ENCODE measurements at places on chromosomes 1 and 21. TPM values are rescaled to one million over a fixed set of nuclear protein-coding genes. Genes with fewer than 3 reads are reported as not detected.

PDE9A gene
- total RNA-seq, result 1.1 TPM

TINAGL1 gene
- total RNA-seq, result 0.92 TPM

SLAMF6 gene
- total RNA-seq, result not detected

GABRD gene
- 0.77 TPM for total RNA-seq

PAPPA2 gene
- 0.01 TPM for total RNA-seq

DIO1 gene
- total RNA-seq, result not detected

AGPAT3 gene
- 19.8 TPM for total RNA-seq

UQCRHL gene
- 6.5 TPM for total RNA-seq

HMCN1 gene
- total RNA-seq, result 0.02 TPM

S100A10 gene
- 1,898 TPM for total RNA-seq

C1orf159 gene
- 15.4 TPM for total RNA-seq

NVL gene
- 19.1 TPM for total RNA-seq

TMEM54 gene
- 44.3 TPM for total RNA-seq

TMEM82 gene
- total RNA-seq, result not detected

P3R3URF gene
- total RNA-seq, result not detected

LPAR3 gene
- total RNA-seq, result 0.62 TPM

KCNJ15 gene
- total RNA-seq, result 0.09 TPM

NHLH1 gene
- total RNA-seq, result 0.48 TPM

ARHGEF10L gene
- 4.8 TPM for total RNA-seq

YBX1 gene
- 719 TPM for total RNA-seq

TMEM51 gene
- total RNA-seq, result 39.8 TPM

KTI12 gene
- 16.0 TPM for total RNA-seq

BEND5 gene
- total RNA-seq, result not detected

HTR6 gene
- total RNA-seq, result 0.15 TPM

CD52 gene
- not detected for total RNA-seq

NUF2 gene
- 33.2 TPM for total RNA-seq

ATP1A4 gene
- total RNA-seq, result not detected

KCNJ9 gene
- total RNA-seq, result not detected

SPATA21 gene
- 0.05 TPM for total RNA-seq

TTLL10 gene
- total RNA-seq, result not detected
